Stimulated activated CD8-positive, alpha-beta memory T cell treated with anti-CD3 and anti-CD28 coated beads, Interleukin-7, amount 100 ng/mL, for 48 hours (primary cell): ENCODE measurements at places on chromosomes 5 and 9.

- DNase-seq: no peak
Measured at GRCh38 chr5:117621921-117622320, 1047.3 kb upstream of the SEMA6A start.

DNA sequence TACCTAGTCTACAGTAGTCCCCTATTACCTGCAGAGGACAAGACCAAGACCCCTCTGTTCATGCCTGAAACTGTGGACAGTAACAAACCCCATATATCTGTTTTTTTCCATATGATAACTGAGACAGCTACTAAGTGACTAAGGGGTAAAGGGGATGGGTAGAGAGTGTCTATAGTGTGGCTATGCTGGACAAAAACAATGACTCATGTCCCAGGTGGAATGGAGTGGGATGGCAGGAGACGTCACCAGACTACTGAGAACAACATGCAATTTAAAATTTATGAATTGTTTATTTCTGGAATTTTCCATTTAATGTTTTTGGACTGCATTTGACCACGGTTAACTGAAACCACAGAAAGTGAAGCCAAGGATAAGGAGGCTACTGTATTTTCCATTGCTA lies 171.8 kb downstream of the AGTPBP1 start:
- no peak for DNase-seq

GRCh38 chr5:25862276-25862675 lies 1176.1 kb downstream of the CDH9 start:
- no peak for DNase-seq

DNA sequence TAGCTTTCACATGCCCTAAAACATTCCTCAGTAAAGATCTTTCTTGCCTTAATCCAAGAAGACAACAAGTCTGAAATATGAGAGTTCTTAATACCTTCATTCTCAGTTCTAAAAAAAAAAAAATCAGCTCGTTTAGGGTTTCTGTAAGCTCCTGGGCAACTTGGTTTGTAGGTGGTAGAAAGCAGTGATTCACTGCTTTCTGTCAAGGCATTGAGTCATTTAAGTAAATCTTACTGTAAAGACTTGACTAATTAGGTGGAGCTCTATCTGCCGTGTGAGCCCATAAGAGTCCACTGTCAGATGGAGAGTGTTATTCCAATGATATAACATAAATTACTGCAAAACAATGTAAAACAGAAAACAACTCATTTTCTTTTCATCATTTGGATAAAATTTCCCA lies 56.1 kb upstream of the MAST4 start:
- DNase-seq: no peak
